ENCODE measurements at places on chromosomes 4 and X.

DNA sequence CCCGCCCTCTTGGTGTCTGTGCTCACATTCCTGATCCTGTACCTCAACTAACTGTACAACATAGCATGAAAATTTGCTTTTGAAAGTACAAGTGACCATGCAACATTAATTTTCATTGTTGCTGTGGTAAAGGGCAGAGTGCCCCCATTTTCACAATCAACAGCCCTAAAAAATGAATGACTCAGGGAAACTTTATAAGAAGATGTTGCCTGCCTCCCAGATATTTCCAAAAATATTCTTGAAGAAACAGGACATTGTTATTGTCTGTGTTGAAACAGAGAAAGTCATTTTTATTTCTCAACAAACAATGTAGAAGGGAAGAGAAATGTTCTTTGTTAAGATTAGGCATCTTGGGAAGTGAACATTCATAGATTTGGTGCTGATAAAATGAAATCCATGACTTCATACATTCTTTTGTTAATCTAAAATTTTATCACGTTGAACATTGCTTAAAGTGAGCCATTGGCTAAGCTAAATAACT lies 113.9 kb upstream of the ANXA3 start:
- DNase-seq: no peak

DNA sequence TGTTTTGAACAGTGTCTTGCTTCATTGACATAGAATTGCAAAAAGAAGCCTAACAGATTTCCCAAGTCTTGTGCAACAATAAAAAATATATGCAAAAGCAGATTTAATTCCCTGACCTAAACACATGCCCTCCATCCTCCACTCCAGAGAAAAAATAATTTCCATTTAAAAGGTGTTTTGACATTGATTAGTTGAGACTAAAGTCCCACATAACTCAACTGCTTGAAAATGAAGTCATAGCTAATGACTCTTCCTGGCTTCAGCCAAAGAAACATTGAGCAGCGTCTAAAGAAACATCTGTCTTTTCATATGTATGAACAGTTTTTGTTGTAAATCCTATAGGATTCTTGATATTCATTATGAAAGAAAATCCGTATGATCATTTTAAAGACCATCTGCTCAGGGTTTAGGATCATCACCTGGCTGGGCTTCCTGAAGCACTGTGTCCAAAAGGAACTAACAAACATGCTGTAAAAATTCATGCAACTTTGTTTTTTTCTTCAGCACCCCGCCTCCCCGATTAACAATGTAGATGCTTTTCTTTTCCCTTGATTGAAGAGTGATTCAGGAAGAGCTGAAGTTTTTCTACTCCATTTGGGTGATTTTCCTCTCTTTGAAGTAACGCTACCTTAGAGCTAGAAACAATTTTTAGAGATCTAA lies 273.4 kb downstream of the HS3ST1 start:
- no peak for DNase-seq

DNA sequence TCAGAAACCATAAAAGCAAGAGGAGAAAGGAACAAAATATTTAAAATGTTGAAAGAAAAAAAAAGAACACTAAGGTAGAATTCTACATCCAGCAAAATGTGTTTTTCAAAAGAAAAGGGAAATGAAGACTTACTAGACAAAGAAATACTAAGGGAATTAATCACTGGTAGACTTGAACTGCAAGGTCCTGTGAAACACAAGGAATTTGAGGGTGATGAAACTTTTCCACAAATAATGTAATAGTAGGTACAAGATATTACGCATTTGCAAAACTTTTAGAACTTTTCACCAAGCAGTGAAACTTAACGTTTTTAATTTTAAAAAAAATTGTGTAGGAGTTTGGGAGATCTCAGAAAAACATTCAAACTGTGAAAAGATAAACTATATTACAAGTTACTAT lies 180.3 kb upstream of the MAGEB16 start:
- no peak for DNase-seq

- peak; percentile 6 for DNase-seq
Measured at GRCh38 chr4:51918251-51918650, 75.3 kb downstream of the DCUN1D4 start.

- DNase-seq: no peak
Measured at GRCh38 chrX:1222531-1223241, 10.2 kb upstream of the CRLF2 start.

- no peak for DNase-seq
Measured at GRCh38 chr4:38163216-38164006, 203.2 kb downstream of the PTTG2 start.

GRCh38 chrX:20089845-20090244 lies 26.9 kb downstream of the MAP7D2 start:
- no peak for DNase-seq

DNA sequence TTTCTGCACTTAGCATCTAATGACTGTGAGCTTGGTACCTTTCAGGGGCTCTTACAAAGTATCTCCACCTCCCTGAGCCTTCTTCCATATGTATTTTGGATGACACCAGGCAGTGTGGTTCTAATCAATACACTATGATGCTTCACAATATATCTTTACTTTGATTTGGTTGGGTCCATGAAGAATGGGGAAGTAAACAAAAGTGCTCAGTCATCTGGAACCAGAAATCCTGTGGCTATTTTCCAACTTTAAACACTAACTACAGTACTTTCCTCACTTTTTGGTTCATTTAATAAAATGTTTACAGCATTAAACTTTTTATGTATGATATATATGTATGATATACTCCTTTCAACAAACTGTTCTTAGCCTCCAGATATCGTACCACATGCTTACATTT lies 216.4 kb upstream of the AFF2 start:
- no peak for DNase-seq

DNA sequence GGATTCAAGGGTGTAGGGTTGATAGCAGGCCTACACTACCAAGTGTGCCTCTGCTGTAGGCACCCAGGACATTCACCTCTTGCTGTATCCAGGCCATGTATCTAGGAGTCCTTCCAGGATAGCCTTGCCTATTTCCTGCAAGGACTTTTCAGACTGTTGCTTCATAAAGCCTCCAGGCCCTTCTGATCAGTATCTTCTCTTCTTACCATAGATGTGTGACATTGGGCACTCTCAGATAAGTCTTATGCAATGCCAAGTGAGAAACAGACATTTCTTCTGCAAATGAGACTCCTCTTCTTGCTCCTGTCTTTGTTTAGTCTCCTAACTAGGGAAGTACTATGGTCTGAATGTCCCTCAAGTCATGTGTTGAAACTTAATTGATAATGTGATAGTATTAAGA lies 386.8 kb downstream of the ANKRD50 start:
- no peak for DNase-seq

- no peak for DNase-seq
Measured at GRCh38 chr4:7217474-7218321, 25.4 kb downstream of the SORCS2 start.

DNA sequence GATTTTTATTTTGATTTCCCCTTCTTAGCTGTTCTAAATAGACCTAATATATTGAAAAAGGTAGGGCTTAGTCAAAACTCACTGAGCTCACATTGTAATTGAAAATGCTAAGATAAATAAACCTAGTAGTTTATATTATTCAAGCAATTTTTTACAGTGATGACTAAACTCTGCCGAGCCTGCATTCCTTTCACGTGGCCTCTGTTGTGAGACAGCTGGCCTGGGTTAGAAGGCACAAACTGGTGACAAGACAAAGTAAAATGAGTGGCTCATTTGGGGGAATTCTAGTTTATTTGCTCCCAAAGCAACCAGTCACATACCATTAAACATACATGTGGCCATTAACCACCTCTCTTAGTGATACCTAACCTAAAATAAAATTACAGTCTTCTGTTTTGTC lies 169.4 kb upstream of the TEX13C start:
- no peak for DNase-seq

GRCh38 chr4:172392741-172393140 lies 579.5 kb downstream of the GALNTL6 start:
- DNase-seq: no peak
